RWPE2 (cell line): ENCODE measurements at places on chromosomes 11 and 22.
A peak's percentile ranks its signal among the peaks of the same experiment; 100 is the strongest.

- DNase-seq = no peak
Observed at GRCh38 chr22:36204001-36204631, 2.5 kb upstream of the APOL4 start.

- DNase-seq = no peak
Observed at GRCh38 chr11:107780136-107780535, 68.3 kb upstream of the SLN start.

GRCh38 chr22:41491374-41492100 lies 22.6 kb downstream of the ACO2 start:
- no peak for DNase-seq

GRCh38 chr11:74449369-74449931 lies 17.9 kb downstream of the KCNE3 start:
- DNase-seq = no peak

GRCh38 chr11:108432783-108433182 lies 34.5 kb downstream of the C11orf65 start:
- no peak for DNase-seq

GRCh38 chr22:19431649-19432132 lies at the start of gene HIRA:
Gene HIRA (minus strand): TSS chr22:19431733. CDS start chr22:19431476, 257 bp downstream.
- DNase-seq = peak; percentile 77

DNA sequence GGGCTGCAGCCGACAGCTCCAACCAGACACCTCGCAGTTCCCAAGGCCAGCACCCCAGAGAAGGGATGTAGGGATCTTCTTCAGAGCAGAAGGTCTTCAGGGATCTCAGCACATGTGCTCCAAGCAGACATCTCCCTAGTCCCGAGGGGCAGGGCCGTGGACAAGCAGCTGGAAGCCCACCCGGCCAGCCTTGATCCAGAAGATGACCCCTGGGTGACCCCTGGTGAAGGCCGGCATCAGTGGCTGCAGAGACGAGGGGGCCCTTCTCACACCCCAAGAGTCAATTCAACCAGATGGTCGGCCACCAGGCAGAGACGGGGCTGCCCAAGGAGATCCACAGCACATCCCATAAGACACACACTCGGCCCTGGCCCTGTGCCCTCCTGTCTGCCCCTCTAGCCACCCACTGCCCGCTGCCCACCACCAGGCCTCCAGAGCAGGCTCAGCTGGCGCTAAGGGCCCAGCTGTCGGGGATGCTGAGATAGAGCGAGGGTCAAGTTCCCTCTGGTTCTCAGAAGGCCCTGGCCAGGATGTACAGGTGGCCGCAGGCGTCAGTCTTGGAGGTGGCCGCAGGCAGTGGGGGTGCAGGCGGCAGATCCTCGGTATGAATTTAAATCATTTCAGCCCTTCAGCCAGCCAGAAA lies 168.3 kb downstream of the BRD1 start:
- peak; percentile 54 for DNase-seq

DNA sequence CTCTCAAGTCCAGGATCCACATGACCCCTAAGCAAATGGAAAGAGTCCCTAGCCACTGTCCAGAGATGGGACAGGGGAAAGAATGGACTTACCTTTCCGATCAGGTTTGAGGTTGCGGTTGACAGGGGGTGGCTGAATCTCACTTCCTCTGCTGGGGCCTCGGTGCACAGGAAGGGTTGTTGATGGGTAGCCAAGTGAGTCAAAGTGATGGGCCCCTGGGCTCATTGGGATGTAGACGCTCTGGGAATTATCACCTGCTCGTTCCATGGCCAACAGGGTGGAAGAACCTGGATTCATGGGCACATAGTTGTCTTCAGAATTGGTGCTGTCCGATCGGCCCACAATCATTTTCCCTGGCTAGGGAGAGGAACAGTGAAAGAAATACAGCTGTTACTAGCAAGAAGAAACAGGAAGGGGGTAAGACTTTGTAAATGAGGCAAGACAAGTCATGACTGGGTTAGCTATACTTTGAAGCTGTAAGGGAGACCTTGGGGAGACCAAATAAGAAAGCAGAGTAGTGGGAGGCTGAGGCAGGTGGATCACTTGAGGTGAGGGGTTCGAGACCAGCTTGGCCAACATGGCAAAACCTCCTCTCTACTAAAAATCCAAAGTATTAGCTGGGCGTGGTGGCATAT lies 34.7 kb downstream of the USP35 start:
- DNase-seq = no peak

GRCh38 chr11:116078101-116078591 lies 573.9 kb upstream of the CADM1 start:
- no peak for DNase-seq

GRCh38 chr11:2835296-2835695 lies 50.3 kb downstream of the CDKN1C start:
- DNase-seq = no peak

GRCh38 chr22:29674121-29674520 lies 45.7 kb upstream of the CABP7 start:
- no peak for DNase-seq

DNA sequence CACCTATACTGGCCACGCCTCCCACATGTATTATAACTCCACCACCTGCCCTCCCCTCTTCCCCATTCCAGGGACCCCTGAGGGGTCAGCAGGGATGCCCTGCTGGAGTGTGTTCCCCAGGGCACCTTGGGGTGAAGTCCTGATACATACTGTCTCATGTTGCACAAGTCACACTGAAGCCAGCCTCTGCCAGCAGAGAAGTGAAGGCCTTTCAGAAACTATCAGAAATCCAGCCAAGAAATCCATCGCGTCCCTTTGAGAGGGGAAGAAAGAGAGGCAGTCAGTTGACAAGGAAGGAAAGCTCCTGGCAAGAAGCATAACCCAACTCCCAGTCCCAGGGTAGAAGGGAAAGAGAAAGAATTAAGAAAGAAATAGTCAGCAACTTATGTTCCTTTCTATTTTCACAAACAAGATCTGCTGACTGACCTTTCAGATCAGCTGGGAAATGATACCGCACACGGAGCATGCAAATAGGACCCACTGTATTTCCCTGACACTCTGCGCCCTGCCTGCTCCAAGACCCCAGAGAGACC lies 45.2 kb downstream of the SC5D start:
- no peak for DNase-seq

DNA sequence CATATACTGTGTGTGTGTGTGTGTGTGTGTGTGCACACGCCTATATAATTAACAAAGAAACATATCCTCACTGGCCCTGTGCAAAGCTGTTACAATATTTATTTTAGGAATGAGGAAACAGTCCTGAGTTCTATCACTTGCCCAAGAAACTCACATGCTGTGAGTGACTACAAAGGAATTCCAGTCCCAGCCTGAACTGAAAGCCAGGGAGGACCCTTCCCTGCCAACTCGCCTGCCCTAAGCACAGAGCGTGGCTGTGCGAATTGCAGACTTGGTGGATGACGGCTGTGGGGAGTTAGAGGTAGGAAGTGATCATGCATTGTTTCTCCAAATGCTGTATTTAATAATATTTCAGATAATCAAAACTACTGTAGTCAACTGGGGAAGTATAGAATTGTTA lies 26.4 kb upstream of the CD5 start:
- no peak for DNase-seq

GRCh38 chr22:17990942-17991341 lies 33.4 kb downstream of the MICAL3 start:
- no peak for DNase-seq

- DNase-seq = no peak
Observed at GRCh38 chr11:82845356-82846353, 54.6 kb downstream of the PRCP start.

DNA sequence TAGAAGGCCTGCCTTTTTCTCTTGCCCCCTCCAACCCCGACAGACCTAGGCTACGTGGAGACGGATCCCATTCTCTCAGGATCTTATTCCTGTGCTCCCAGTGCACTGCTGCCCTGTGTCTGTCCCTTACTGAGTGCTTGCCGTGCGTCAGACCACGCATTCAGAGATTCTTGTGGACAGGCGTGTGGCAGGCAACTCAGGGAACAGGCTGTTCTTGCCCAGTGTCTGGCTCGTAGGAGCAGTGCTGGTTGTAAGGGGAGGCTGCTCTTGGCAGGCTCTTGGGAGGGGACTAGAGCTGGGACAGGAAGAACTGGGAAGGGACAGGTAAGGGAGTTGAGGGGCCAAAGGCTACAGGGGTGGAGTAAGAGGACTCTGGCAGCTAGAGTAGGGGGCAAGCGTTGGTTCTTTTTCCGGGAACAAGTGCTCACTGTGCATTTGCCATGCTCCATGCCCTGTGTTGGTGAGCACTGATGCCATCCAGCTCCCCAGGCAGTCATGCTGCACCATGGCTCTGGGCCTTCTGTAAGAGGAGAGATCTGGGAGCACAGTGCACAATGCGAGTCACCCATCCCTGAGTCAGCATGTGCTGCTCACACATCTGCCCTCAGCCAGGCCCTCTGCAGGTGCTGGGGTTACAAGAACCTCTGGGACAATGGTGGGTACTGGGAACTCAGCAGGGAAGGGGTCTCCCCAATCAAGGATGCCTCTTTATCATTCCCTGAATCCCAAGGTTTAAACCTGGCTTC lies 119.1 kb downstream of the TBC1D22A start:
- no peak for DNase-seq

GRCh38 chr11:67300256-67300755 lies 3.0 kb upstream of the SSH3 start:
- no peak for DNase-seq

DNA sequence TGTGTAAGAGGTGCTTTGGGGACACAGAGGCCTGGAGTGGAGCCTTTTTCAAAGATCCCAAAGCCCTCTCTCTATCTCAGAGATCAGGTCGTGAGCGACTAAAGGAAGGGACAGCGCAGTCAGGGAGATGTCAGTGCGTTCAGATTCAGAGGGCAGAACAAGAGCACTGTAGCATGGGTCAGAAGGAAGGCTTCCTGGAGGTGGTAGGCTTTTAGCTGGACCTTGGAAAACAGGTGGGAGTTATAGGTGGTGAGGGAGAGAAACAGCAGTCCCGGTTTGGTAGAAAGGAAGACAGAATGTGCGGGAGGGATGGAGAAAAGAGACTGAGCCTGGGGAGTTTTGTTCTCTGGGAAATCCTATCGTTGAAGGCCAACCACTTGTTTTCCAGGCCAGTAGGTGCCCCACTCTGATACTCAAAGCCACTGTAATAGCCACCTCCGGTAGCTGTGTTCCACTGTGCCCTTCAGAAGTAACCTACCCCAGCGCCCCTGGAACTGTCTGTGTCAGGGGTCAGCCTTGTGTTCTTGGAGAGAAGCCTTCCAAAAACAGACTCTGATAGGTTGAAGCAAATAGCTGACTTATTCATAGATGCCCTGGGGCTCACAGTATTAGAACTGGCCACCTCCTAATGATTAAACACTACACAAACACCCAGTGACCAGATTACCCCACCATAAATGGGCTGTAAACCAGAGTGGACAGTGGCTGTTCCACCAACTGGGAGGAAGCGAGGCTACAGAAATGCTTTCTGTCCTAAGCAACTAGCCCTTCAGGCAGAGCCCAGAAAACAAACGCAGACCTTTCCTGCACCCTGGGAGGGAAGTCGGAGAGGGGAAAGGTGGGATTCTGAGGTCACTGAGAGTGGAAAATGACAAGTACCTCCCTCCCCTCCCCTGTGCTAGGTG lies 157.7 kb downstream of the DBX1 start:
- no peak for DNase-seq

DNA sequence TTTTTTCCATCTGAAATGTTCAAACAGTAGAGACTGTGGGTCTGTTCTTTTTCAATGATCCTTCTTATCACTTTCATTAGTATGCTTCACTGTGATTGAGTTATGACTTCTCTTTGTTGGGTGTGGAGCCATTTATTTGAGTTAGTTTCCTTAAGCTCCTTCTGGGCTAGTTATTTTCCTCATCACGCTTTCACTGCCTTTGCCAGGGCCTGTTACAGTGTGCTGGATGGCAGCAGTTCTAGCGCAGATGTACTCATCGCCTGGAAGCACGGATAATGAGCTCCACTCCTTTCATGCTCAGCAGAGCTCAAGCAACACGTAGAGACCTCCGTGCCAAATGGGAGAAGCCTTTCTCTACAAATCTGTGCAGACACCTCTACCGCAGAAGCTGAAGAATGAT lies 7.0 kb upstream of the ARHGAP42 start:
- DNase-seq = no peak

GRCh38 chr11:125148743-125149142 lies 15.8 kb upstream of the PKNOX2 start:
- no peak for DNase-seq

DNA sequence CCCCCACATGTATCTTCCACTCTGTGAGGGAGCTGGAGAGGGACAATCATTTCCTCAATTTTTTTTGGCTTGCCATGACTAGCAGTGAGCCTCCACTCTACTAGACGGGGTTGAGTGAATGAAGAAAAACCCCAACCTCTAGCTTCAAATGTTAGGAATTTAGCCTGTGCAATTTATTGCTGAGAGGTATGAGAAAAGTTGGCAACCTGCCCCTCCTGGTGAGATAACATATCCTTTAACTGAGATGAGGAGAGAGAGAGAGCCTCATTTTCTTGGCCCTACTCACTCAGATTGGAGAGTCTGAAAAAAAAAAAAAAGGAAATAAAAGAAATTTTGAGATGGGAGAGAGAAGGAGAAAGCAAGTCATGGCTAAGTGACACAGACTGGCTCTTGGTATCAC lies 218.2 kb upstream of the CARD18 start:
- DNase-seq = no peak

GRCh38 chr22:18906896-18907295 lies 776 bp downstream of the DGCR6 start:
- no peak for DNase-seq

DNA sequence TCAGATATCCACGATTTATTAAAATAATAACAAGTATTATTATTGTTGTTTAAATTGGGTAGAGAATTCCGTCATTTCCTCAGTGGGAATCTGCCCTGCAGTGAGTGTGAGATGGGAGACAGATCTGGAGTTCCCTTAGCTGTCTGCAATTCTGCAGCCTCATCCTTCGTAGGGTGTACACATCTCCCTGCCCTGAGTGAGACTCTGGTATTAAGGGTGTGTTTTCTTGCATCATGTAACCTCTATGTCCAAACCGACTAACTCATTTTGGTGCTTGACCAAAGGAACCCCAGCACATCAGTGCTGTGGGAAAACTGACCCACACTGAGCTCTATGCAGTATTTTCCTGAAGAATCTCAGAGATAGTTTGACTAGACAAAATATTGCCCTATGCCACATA lies 157.6 kb downstream of the LDLRAD3 start:
- no peak for DNase-seq

GRCh38 chr22:28006271-28006670 lies 87.2 kb upstream of the PITPNB start:
- DNase-seq = no peak

GRCh38 chr22:31940506-31940905 lies 3.8 kb upstream of the YWHAH start:
- no peak for DNase-seq
